ENCODE measurements at places on chromosomes 13 and 19. TPM values are rescaled to one million over a fixed set of nuclear protein-coding genes. Genes with fewer than 3 reads are reported as not detected.

ADGRE2 gene
- total RNA-seq: 0.34 TPM

C1QTNF9 gene
- total RNA-seq: not detected

ZNF787 gene
- 2.2 TPM for total RNA-seq

ITGBL1 gene
- total RNA-seq: not detected

ZSCAN4 gene
- not detected for total RNA-seq

KBTBD6 gene
- 11.5 TPM for total RNA-seq

ZNF492 gene
- not detected for total RNA-seq

ERVV-1 gene
- not detected for total RNA-seq

PTH2 gene
- total RNA-seq: not detected

PODNL1 gene
- not detected for total RNA-seq

GAPDHS gene
- total RNA-seq: not detected

RNF17 gene
- not detected for total RNA-seq

ALOX5AP gene
- total RNA-seq: not detected

ACP7 gene
- total RNA-seq: 0.22 TPM

ABCA7 gene
- 21.9 TPM for total RNA-seq

SERP2 gene
- total RNA-seq: 8.1 TPM

FOSB gene
- total RNA-seq: 5.4 TPM

KASH5 gene
- 0.59 TPM for total RNA-seq
